ENCODE measurements at places on chromosomes 5 and 9.

DNA sequence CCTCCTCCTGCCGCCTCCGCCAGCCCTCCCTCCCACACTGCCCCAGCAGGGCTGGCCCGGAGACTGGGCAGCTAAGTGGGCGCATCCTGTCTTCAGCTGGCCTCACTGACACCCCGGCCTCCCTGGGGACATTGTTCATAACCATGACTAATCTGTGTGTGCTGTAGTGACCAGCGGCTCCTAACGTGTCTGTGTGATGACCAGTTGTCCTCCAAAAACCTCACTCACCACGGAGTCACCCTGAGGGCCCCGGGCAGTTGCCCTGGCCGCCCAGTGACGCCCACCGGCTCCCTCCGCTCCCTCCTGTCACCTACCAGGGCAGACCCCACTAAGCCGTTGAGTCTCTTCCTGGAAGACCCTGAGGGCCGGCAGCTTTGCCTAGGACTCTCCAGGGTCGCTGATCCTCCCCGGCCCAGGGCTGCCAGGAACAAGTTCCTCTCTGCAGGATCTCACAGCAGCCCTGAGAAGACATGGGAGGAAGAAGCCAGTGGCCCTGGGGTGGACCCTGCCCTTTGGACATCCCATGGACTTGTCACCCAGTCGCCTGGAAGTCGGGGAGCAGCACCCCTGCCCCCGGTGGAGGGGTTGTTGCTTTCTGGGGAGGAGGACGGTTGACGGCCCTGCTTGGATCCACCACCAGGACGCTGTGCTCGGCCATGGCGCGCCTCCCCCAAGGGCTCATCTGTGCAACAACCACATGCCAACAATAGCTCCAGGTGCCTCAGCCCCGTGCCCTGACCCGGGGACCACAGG lies 110.2 kb upstream of the LMX1B start:
- DNase-seq: no peak

- no peak for DNase-seq
These were observed 51.5 kb upstream of the SAP30L start for GRCh38 chr5:154394307-154394706.

GRCh38 chr9:2285416-2286332 lies 270.5 kb downstream of the SMARCA2 start:
- no peak for DNase-seq

DNA sequence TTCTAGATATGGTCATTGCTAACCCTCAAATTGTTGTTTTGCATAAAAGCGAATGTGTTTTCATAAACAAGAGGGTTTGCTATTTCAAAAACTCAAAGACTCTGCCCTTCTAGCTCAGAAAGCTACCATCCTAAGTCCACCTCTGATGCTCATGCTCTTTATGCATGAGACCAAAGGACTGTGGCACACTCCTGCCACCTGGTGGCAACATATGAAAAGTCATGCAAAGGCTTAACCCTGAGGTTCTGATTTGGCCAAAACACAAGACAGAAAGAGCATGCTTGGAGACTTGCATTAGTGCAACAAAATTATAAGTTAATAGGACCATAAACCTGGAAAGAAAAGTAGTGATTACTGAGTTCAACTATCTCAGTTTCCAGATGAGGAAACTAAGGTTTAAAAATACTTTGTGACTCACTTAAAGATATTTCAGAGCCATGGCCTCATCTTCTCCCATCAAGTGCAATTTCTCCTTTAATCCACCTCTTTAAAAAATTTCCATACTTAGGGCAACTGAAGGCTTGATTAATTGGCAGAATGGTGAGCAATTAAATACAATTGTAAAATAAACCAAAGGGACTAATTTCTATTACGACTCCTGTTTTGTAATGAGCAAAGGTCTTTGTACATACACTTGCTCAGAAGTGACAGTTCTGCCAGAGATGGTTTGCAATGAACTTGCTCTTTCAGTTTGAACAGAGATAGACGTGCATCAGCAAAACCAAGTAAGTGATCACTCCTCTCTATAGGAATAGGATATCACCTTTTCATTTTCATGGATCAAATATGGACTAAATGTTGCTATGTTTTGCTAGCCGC lies 110.7 kb upstream of the RAD23B start:
- DNase-seq: peak; percentile 72

- no peak for DNase-seq
These were observed 312.5 kb downstream of the ACTL7B start for GRCh38 chr9:108543251-108543778.

GRCh38 chr9:33466565-33467495 lies 6.9 kb downstream of the NOL6 start:
- peak; percentile 20 for DNase-seq

GRCh38 chr9:82797534-82797933 lies 265.4 kb downstream of the RASEF start:
- DNase-seq: peak; percentile 63

- DNase-seq: no peak
These were observed 86.5 kb upstream of the NR5A1 start for GRCh38 chr9:124593651-124594058.

GRCh38 chr9:36396985-36397384 lies 3.1 kb downstream of the RNF38 start:
- no peak for DNase-seq
